C1 segment of cervical spinal cord (tissue), 14 donors: ENCODE measurements at places on chromosomes 12 and 14.

DNA sequence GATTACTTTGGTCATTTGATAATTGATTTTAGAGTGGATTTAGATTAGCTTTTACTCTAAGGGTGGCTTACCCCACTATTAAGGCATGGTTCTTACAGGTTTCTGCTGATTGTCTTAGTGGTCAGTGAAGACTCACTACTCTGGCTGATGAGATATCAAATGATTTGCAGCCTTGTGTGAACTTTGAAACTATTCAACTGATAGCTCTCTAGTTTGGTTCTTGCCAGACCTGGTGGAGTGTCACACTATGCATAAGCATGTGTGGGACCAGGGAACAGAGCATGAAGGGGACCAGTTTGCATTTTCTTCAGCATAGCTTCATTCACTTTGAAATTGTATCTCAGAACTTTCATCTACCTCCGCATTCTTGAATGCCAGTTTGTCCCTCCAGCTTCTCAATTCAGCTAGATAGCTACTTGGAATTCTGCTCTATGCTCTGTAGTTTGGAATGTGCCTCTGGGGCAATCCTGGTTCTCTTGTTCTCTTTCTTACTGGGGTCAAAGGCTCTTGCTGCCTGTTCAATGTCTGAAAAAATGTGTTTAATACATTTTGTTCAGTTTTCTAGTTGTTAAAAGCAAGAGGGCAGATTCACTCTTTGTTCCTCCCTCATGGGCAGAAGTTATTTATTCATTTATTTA, 12.7 kb downstream of the SCYL2 start:
- DNase-seq = no peak

- DNase-seq = no peak
Observed at GRCh38 chr12:92078167-92079053, 67.2 kb downstream of the BTG1 start.

- DNase-seq = no peak
Observed at GRCh38 chr12:94697631-94698030, 47.3 kb upstream of the TMCC3 start.

DNA sequence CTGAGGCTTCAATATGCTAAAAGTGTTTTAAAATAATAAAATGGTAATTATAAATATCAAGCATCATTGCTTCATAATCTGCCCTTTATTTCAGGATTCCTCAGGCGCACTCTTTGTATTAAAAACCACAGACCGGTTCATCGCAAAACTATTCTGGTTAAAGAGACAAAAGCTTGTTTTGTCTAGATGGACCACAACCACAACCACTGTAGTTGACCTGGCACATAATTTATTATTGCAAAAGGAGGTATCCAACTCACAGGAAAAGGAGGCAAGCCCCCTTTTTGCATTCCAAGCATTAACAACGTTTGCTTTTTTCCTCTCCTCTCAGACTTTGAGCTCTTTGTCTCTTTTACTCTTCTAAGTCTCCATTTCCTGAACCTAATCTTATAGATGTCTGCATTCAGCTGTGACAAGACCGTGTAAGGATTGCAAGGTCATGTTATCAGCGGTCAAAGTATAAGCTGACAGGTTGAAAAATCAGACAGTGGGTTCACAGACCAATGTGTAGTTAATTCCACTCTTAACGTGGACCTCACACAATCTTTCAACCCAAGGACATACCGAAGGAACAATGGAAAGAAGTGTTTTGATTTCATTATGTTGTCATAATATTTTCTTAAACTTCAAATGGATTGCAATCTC, 1057.6 kb downstream of the GALC start:
- no peak for DNase-seq

GRCh38 chr12:67790660-67791059, 142.1 kb downstream of the DYRK2 start:
- DNase-seq = no peak

- DNase-seq = no peak
Observed at GRCh38 chr12:28851781-28852180, 297.3 kb upstream of the FAR2 start.

- DNase-seq = no peak
Observed at GRCh38 chr12:123634142-123634561, 523 bp downstream of the GTF2H3 start.
